ENCODE measurements at places on chromosomes 12 and 14.

DNA sequence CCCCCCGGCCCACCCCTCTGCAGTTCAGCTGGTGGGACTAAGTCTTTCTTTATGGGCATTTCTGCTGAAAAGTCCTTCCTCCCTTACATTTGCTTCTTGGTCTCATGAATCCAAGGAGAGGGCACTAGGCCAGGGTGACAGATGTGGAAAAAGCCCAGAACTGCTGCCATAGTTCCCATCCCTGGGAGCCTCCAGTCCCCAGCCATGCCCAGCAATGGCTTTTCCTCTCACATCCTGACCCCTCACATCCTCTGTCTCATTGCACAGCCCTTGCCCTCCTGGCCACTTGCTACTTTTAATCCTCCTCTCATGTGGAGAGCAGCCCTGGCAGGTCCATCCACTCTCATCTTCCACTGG, 122.5 kb downstream of the ZFP36L1 start:
- DNase-seq = no peak

- DNase-seq = no peak
These were observed 98.1 kb downstream of the DDHD1 start for GRCh38 chr14:53055003-53055402.

DNA sequence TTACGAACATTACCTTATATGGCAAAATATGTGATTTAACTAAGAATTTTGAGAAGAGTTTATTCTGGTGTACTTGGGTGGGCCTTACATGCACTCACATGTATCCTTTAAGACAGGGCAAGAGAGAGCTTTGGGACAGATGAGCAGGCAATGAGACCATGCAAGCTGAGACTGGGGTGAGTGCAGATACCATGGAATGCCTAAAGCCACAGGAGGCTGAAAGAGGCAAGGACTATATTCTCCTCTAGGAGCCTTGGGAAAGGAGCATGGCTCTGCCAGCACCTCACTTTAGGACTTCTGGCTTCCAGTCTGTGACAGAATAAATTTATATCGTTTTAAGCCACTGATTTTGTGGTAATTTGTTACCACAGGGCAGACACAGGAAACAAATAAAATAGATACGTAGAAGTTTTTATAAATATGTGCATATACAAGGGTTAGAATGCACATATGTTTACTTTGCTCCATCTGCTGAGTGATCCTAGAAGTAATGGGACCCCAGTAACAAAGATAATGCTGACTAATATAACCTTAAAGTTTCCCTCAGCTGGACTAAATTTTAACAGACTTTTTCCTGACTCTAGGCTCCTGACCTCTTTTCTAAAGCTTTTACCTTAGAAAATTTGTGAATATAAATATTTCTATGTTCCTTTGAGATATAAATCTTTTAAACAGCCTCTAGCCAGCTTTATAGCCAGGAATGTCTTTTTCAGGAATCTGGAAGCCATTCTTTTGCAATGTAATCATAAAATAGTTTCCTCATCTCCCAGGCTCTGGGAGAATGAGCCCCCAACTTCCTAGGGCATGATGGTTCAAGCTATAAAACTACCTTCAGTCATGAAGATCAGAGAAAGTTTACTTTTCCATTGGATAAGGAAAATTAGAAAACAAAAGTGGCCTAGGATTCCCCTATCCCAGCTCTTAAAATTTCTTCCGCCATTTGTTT, 216.8 kb downstream of the PPFIA2 start:
- no peak for DNase-seq

DNA sequence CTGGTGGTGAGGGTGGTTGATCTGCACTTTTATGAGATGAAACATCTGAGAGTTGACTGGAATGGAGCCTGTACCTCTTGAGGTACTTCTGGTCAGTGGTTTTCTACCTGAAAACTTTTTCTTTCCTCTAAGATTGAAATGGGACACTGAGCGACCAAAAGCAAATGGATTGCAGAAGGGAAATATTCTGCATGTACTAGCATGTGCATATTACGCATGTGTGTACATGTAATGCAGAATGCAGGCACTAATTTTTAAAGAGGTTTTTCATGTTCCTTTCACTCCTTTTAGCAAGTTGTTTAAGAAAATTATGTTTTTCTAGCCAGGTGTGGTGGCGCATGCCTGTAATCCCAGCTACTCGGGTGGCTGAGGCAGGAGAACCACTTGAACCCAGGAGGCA, 28.7 kb upstream of the EID3 start:
- no peak for DNase-seq

- DNase-seq = no peak
These were observed 57.4 kb downstream of the PLXNC1 start for GRCh38 chr12:94205822-94206221.
